ENCODE measurements at places on chromosomes 7 and 10. TPM values are rescaled to one million over a fixed set of nuclear protein-coding genes. Genes with fewer than 3 reads are reported as not detected.

- no peak overlapping the region for H3K4me3 ChIP-seq
- no peaks in the 10 kb centered on the region for H3K4me1 ChIP-seq
- H3K27me3 ChIP-seq: no peaks in the 10 kb centered on the region
- DNase-seq: no peak
Observed at GRCh38 chr10:30847642-30848041, 184.0 kb downstream of the ZNF438 start.

Gene TMEM196
- total RNA-seq: 16.5 TPM

- DNase-seq: peak; percentile 55
- peaks cover 10% of the 10 kb centered on the region for H3K36me3 ChIP-seq
- H3K27me3 ChIP-seq: no peaks in the 10 kb centered on the region
- peaks cover 14% of the 10 kb centered on the region for H3K4me1 ChIP-seq
- H3K27ac ChIP-seq: no peak overlapping the region
Observed at GRCh38 chr10:124392626-124393342, 25.9 kb downstream of the OAT start.

DNA sequence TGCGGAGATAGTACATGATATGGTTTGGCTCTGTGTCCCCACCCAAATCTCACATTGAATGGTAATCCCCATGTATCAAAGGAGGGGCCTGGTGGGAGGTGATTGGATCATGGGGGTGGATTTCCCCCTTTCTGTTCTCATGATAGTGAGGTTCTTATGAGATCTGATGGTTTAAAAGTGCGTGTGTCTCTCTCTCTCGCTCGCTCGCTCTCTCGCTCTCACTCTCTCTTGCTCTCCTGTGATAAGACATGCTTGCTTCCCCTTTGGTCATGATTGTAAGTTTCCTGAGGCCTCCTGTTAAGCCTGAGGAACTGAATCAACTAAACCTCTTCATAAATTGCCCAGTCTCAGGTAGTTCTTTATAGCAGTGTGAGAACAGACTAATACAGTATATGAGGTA is 171.9 kb downstream of the NSUN6 start:
- no peak overlapping the region for H3K27ac ChIP-seq
- H3K36me3 ChIP-seq: no peaks in the 10 kb centered on the region
- H3K4me3 ChIP-seq: no peak overlapping the region
- no peaks in the 10 kb centered on the region for H3K27me3 ChIP-seq
- H3K4me1 ChIP-seq: peaks cover 4% of the 10 kb centered on the region

Gene PLAC9
- 7.6 TPM for total RNA-seq

Gene ZNF248
- 28.9 TPM for total RNA-seq

- no peaks in the 10 kb centered on the region for H3K27me3 ChIP-seq
- no peaks in the 10 kb centered on the region for H3K36me3 ChIP-seq
- no peak for DNase-seq
- H3K27ac ChIP-seq: peak overlapping the region; percentile 52
Observed at GRCh38 chr7:138755842-138756590, 41.8 kb upstream of the TMEM213 start.

Gene GTF2IRD1
- total RNA-seq: 10.0 TPM

DNA sequence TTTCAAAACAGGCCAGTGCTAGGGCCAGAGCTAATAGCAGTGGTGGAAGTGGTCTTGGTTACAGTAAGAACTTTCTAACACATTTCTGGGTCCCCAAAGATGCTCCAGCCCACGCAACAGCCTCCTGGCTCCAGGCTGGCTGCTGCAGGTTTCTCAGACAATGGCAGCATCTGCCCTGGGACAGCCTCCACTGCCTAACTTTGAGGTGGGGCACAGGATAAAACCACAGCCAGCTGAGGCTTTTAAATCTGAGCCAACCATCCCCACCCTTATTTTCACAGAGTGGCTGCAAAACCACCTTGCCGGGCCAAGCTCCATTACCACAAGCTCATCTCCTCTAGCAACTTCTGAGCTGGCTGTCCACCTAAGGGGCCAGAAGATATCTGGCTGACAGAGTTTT is 84.8 kb downstream of the FAM53B start:
- H3K4me1 ChIP-seq: peaks cover 31% of the 10 kb centered on the region
- peaks cover 52% of the 10 kb centered on the region for H3K36me3 ChIP-seq
- no peaks in the 10 kb centered on the region for H3K27me3 ChIP-seq
